ENCODE measurements at places on chromosomes 2 and 18.

DNA sequence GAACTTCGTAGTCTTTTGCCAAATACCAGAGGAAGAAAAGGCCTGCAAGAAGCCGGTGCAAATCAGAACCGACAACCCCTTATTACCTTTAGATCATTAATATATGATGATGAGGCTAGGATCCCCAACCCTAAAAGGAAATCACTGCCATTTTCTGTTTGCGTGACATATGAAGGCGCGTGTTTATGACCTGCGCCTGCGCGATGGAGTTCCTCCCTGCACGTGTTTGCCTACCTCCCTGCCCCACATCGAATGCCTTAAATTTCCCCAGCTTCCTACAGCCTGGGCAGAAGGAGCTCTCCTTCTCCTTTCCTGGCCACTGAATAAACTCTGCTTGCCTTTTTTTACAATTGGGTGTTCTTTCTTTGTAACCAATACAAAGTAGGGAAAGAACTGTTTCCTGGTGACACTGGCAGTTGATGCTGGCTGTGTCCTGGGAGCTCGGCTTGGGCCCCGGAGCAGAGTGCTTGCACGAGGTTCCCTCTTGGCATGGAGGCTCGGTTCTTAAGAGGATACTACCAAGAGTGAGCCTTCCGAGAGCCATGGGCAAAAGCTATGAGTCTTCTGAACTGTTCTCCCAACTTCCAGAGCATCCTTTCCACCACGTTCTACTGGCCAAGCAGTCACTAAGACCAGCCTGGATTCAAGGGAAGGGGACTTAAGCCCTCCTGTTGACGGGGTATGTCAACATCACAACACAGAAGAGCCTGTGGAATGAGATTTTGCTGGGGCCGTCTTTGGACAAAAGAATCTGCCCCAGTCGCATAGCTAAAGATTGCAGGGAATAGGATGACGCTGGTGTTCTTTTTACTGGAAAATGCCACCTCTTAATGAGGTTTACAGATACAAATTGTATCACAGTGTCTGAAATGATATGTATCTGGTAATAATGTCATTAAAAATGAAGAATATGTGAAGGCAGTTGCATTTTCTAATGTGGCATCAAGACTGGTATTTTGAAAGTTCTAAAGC, 179.8 kb downstream of the SH3BP4 start:
- no peak for DNase-seq

DNA sequence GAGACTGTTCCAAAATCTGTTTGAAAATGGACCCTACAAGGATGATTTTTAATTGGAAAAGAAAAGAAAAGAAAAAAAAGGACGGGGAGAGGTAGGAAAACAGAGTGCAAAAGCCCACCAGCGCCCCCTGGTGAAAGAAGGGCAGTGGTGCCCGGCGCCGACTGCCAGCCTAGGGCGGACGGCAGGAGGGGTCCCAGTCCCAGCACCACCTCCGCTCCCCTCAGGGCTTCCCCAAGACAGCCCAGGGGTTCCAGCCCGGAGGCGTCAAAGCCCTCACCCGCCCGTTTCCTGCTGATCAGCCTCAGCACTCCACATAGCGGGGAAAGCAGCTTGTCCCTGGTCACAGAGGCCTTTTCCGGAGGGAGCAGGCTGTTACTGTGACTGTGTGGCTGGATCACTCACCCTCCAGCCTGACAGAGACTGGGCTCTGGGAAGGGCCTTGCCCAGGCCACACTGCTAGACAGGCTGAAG, 213.9 kb downstream of the TFCP2L1 start:
- DNase-seq: no peak

GRCh38 chr2:205849136-205849535, 166.8 kb downstream of the NRP2 start:
- DNase-seq: no peak

- no peak for DNase-seq
These were observed 334.7 kb upstream of the GULP1 start for GRCh38 chr2:187956906-187957534.

- DNase-seq: no peak
These were observed 232.2 kb downstream of the MYCN start for GRCh38 chr2:16172324-16173175.

DNA sequence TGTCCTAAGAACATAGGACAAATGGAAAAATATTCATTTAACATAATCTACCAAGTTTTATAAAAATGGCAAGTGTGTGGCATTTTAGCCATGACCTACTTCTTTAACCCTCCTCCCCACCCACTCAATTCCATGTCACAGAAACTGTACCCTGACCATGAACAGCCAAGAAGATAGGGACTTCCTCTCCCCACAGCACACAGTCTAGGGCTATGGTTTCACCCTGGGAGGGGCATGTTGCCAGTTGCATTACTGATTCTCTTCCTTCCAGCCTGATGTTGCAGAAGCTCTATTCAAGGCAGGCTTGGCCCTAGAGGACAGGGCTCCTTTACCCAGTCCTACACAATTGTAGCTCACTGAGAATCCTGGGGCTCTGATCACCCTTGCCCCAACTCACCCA, 153.6 kb upstream of the KLF7 start:
- DNase-seq: no peak

GRCh38 chr2:206520450-206520849, 77.1 kb downstream of the ADAM23 start:
- no peak for DNase-seq

- DNase-seq: no peak
These were observed 32.2 kb upstream of the MAP3K20 start for GRCh38 chr2:173043476-173043875.

GRCh38 chr18:75261430-75262223, 51.0 kb downstream of the TSHZ1 start:
- no peak for DNase-seq

- no peak for DNase-seq
These were observed 124.2 kb downstream of the RPRM start for GRCh38 chr2:153354377-153354776.

DNA sequence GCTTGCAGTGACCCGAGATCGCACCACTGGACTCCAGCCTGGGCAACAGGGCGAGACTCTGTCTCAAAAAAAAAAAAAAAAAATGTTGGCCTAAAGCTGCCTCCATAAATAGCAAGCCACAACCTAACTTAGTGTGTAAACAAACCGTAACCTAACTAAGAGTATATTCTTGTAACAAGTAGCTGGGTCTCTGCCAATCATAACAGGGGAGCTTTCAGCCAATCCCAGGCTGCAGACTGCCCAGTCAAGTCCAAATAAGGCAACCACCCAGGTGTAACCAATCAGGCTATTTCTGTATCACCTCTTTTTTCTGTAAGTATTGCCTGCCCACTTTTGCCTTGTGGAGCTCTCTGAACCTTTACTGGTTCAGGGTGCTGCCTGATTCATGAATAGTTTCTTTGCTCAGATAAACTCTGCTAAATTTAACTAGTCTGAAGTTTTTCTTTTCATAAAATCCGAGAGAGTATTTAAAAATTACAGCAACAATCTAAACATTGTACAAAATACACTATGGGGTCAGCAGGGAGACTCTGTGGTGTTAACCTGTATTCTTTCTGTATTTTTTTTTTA, 4.5 kb downstream of the PSTPIP2 start:
- no peak for DNase-seq

- DNase-seq: no peak
These were observed 992.7 kb downstream of the TMEM182 start for GRCh38 chr2:103754530-103754929.

DNA sequence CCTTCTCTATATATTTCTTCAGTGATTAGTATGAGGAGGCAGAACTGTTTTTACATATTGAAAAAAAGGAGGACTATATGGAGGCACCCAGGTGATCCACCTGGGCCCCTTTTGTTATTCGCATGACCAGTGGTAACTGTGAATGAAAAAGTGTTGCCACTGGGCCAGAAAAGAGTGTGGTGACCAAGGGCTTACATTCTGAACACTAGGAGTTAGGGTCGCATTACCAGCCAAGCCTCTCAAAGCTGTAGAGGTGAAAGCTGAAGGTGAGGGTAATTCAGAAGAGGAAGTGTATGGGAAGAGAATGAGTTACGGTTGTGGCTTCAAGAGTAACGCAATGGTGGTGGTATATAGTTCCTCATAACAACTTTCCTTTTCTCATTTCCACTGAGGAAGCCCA, 487.6 kb downstream of the TMEM182 start:
- DNase-seq: no peak

GRCh38 chr2:96806468-96807126, 9.5 kb upstream of the CNNM3 start:
- no peak for DNase-seq

DNA sequence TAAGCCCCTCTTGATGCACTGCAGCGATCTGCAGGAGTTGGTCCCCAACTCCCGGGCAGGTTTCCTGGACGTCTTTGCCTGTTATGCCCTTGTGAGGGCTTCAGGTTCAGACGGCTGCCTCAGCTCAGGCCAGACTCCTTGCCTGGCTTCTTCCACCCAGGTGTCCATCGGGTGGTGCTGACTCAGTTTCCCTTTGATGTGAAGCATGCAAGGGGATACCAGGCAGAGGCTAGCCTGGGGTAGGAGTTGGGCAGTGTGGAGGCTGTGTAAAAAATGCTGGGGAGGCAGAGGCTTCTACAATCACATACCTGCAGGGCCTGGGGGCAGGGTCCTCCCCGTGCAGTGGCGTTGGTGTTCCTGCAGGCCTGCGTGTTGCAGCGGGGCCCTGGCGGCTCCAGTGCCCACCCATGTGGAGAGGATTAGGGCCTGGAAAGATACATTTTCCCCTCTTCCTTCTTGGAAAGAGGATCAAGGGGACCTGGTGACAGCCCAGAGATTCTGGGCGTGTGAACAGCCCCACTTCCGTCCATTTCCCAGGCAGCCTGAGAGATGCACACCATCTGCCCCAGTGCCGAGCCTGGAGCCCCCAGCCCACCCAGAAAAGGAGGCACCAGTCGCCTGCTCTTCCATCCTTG, 338.3 kb downstream of the DYSF start:
- no peak for DNase-seq

DNA sequence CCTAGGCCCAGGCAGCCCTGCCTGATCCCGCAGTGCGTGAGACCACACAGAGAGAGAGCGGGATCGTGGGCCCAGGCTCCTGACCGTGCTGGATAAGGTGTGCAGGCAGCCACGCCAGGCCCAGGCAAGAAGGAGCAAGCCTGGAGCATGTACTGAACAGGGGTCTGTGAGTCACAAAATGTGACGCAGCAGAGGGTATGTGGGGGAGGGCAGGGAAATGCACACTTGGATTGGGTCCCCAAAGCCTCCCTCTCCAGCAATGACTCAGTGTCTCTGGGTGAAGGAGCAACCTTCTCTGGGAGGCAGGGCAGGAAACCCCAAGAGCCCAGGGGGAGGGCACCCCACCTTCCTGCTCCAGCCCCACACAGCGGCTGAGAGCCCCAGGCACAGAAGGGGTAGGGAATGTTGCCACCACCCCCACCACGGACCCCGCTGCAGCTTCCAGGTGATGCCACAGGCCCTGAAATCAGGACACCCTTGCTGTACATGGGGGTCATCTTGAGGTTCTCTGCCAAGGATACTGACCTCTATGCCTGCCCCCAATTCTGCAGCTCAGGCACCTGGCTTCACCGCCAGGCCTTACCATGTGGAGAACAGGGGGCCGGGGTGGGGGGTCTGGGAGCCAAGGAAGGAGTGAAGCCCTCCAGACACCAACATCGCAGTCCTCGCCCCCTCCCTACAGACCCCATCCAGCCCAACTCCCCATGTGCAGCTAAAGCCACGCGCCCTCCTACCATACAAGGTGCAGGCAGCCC, 1.3 kb upstream of the GPC1 start:
- no peak for DNase-seq

DNA sequence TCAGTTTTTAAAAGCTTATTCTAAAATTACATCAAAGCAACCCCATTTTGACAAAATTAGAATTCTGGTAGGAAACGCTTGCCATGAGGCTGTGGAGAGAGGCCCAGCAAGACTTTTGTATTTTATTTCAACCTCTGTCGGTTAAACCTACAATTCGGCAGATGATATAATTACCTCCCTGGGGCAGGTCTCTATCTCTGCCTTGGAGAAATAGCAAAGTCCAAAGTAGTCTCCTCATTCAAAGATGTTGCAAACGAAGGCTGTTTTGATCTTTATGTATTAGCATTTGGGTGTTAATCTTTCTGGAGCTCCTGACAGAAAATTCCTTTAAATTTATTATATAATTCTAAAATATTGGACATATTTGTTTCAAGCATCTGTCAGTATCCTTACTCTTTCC, 35.6 kb downstream of the GALM start:
- no peak for DNase-seq

GRCh38 chr2:70994009-70994698, 519 bp downstream of the TEX261 start:
- no peak for DNase-seq

DNA sequence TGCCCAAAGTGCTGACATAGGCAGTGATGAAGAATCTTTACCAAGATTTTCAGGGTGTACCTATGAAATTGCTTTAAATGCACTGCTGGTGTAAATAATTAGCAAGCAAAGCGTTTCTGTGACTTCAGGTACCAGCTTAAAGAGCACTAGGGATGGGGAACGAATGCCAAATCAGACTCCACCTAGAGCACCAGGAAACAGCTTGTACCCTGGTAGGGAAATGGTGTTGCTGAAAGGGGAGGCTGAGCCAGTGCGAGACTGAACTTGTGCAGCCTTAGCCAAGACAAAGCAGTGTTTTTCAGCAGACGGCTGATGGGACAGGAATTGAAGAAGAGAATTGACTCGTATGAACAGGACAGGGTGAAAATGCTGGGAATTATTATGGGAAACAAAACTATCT, 65.6 kb downstream of the TWSG1 start:
- peak; percentile 1 for DNase-seq

- DNase-seq: no peak
These were observed 16.8 kb upstream of the CRIM1 start for GRCh38 chr2:36338827-36339145.

GRCh38 chr18:75167759-75168618, 41.0 kb downstream of the PTGR3 start:
- no peak for DNase-seq

- no peak for DNase-seq
These were observed 814.3 kb downstream of the BCL11A start for GRCh38 chr2:59739166-59739565.

DNA sequence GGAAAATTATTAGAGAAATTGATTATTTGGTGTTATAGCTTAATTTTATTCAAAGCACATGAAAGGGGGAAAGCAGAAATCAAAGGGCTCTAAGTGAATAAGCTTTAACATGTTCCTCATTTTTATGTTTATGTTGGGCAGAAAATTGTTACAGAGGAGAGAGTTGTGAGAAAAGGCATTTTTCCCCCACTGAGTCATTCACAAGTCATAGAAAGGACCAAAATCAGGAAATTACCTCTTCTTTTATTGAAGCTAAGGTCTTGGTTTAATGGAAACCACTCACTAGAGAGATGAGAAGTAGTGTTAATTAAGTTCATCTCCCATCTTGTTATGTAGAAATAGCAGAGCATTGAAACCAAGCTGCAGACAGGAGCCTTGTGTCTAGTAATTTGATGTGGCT, 175.3 kb upstream of the THUMPD2 start:
- DNase-seq: no peak

GRCh38 chr2:181780047-181780651, 99.8 kb upstream of the NEUROD1 start:
- no peak for DNase-seq

GRCh38 chr18:32318581-32318980, 128.7 kb downstream of the MEP1B start:
- no peak for DNase-seq

- DNase-seq: no peak
These were observed 86.6 kb downstream of the ASB1 start for GRCh38 chr2:238513346-238513745.

- no peak for DNase-seq
These were observed at the start of gene TLX2 for GRCh38 chr2:74514368-74515270. Gene TLX2 (plus strand): TSS chr2:74514450. CDS start chr2:74514807, 357 bp downstream.

Data from GDM1 (cell line).